Subcutaneous preadipocyte (primary cell): ENCODE measurements at places on chromosomes 3 and 15. TPM values are rescaled to one million over a fixed set of nuclear protein-coding genes. Genes with fewer than 3 reads are reported as not detected.

Gene BCHE
- 1.1 and 4.1 TPM in 2 replicates for total RNA-seq

Gene PLA2G4F
- total RNA-seq = not detected in 2 replicates

Gene TPRG1
- total RNA-seq = 0.78 and 3.3 TPM in 2 replicates

Gene THBS1
- 19.4 and 90.4 TPM in 2 replicates for total RNA-seq
